ENCODE measurements at places on chromosomes 6 and 20.

DNA sequence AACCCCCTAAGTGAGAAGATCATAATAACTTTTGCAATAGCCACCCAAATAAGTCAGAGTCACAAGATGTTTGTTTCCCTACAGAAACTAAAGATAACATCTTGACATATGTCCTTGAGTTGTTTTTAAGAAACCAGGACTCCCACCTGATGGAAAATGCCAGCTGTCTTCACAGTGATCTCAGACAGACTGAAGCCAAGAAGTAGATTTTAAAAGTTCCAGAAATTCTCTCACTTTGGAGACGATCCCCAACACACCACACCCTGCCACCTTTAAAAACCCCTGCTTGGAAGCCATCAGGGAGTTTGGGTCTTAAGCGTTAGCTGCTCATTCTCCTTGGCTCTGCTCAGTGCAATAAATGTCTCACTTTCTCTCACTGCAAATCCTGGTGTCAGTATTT, 63.0 kb downstream of the GPR6 start:
- DNase-seq: no peak

- DNase-seq: peak; percentile 15
These were observed 5.6 kb upstream of the SYNE1 start for GRCh38 chr6:152642578-152643375.

GRCh38 chr20:46735436-46735835, 26.0 kb downstream of the SLC2A10 start:
- DNase-seq: no peak

DNA sequence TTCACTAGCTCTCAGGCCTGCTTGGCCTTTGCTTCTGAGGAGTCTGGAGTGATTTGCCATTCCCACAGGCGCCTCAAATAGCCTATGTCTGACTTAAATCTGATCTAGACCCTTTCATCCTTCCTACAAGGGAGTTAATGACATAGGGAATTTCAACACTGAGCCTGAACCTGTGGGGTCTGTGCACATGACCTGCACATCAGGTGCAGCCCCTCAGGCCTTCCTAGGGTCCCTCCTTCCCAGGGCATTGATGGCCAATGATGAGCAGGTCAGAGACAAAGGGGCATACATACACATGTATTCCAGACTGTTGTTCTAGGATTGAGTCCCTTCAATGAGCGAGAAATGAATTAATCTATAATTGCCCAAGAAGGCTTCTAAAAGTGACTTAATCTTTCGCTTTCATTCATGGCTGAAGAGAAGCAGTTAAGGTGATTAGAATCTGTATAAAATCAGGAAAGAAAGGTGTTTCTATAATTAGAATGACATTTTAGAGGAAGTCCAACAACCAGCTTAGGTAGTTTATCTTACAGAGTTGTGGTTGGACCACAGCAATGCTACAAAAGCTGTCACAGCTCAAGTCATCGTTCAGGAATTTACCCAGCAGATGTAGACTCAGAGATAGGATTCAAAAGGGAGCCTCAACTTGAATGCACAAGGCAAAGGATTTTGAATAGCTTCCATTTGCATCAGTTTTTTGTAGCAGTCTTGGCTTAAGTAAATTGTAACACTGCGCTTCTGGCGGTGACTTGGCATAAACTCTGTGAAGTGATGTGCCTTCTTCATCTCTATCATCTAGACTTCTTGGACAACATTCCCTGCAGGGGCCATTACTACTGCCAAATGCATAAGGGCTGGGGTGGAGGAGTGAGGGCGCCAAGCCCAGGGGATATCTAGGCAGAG, 27.0 kb upstream of the TBC1D7 start:
- no peak for DNase-seq

GRCh38 chr20:48374991-48375595, 452.7 kb downstream of the PREX1 start:
- no peak for DNase-seq
